ENCODE measurements at places on chromosomes 13 and 19.

GRCh38 chr19:39080431-39080830 lies 3.7 kb upstream of the ACP7 start:
- DNase-seq: no peak

GRCh38 chr19:19259741-19260140 lies 13.4 kb downstream of the TM6SF2 start:
- peak; percentile 55 for DNase-seq

GRCh38 chr19:2594319-2594718 lies 108.2 kb downstream of the GNG7 start:
- DNase-seq: peak; percentile 59

GRCh38 chr13:75307370-75307949 lies 174.5 kb downstream of the TBC1D4 start:
- no peak for DNase-seq

DNA sequence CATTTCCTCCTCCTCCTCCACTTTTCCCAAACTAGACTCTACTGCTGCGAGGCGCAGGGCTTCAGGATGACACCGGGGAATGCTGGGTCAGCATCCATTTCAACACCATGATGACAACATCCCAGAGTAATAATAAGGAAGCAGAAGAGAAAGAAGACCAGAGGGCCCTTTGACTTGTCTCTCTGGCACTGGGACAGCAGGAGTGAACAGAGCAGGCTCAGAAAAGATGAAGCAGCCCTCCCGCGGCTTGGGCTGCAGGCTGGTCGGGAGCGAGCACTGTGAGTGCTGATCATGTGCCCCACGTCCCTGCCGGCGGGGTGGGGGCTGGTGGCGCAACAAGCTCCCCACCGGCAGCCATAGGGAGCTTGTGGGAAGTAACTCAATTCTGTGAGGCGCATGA lies 30.5 kb downstream of the RANBP3 start:
- DNase-seq: peak; percentile 91

DNA sequence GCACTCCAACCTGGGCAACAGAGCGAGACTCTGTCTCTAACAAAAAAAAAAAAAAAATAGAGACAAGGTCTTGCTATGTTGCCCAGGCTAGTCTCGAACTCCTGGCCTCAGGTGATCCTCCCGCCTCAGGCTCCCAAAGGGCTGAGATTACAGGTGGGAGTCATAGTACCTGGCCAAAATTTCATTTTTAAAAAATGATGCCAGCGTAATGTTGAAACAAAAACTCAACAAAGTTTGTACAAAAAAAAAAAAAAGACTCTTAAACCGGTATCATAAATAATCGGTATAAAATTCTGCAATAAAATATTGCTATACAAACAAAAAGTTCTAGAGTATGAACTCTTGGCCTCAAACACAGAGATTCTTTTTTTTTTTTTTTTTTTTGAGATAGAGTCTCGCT lies 3.5 kb downstream of the GMFG start:
- DNase-seq: no peak

DNA sequence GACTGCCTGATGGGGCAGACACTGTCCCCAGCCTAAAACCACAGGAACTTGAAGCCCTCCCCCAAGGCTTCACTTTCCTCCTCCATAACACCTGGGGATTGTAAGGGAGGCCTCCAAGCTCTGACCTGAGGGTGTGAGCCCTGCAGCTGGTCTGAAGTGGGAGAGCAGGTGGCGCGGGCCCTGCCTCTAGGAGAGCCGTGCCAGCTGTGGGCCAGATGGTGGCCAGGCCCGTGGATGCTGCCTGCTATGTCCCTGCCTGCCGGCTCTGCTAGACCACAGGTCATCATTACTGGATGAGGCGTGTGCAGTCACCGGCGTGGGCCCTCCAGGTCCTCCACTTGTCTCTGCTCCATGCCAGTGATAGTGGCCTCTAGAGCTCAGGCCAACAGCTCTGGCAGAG lies 3.5 kb upstream of the KLHL26 start:
- DNase-seq: no peak

DNA sequence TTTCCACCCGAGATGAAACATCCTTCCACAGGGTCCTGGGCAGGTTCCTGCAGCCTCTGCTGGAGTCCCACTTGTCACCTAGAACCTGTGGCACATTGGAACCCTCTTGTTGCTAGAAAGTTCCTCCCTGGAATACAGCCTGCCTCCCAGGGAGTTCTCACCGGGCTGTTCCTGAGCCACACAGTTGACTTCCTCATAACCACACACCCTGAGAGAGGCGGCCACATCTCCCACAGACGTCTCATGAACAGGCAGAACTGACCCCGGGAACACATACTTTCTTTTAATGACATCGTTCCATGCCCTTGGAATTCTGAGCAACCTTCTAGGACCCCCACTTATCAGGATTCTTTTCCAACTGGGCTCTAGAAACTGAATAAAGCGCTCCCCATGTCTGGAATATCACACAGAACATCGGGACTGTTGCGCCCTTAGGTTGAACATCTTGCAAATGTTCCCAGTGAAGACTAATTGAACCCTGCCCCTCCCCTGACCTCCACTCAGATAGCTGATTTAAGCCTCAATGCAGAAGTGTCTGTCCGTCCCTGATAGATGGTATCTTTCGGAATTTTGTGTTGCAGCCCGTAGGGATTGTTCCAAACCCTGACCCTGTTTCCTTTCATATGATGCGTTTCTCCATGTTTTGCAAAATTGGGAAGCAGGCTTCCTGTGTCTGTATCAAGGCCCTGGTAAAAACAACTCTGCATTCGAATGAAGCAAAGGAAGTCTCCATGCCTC lies 91.1 kb downstream of the RAB20 start:
- DNase-seq: peak; percentile 41

- no peak for DNase-seq
These were observed 155.0 kb upstream of the SERP2 start for GRCh38 chr13:44218501-44219240.

GRCh38 chr13:30133554-30133912 lies 173.8 kb downstream of the KATNAL1 start:
- no peak for DNase-seq

GRCh38 chr19:57052081-57052480 lies 67.7 kb upstream of the USP29 start:
- no peak for DNase-seq

DNA sequence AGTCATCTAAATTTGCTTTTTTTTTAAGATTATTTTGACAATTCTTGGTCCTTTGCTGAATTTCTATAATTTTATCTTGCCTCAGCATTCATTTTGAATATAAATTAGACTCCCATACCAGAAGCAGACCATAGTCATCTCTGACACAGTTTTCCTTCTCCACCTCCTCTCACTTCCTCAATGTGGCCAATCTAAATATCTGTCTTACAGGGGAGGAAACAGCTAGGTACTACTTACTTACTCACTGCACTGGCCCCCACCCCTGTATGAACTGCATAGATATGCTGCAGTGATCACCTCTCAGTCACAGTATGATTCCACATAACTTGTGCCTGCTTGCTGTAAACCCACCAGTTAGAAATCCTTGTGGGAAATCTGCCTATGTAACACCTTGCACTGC lies 665.6 kb downstream of the FGF9 start:
- DNase-seq: no peak

DNA sequence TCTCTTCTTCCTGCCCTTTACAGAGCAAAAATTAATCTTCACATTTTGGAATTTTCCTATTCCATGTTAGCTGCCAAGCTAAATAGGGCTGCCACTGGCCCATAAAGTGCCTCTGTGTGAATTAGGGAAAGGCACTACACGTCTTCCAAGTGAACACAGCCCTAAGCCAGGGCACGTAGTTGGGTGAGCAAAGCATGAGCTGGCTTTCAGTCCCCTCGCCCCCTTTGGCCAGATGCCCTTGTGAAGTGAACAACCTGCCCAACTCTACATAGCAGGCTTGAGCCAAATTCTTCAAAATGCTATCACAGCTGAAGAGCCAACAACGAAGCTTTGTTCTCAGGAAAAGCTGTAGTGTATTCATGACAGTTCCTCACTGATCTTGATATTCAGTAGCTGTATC lies 213.1 kb downstream of the OXGR1 start:
- DNase-seq: no peak
